Caudate nucleus (tissue), 63 donors: ENCODE measurements at places on chromosomes 6 and 20.

GRCh38 chr6:29685718-29686326 lies 4.9 kb upstream of the ZFP57 start:
- DNase-seq, result peak; percentile 7

GRCh38 chr6:14758421-14759081 lies 487.3 kb upstream of the JARID2 start:
- DNase-seq, result no peak

DNA sequence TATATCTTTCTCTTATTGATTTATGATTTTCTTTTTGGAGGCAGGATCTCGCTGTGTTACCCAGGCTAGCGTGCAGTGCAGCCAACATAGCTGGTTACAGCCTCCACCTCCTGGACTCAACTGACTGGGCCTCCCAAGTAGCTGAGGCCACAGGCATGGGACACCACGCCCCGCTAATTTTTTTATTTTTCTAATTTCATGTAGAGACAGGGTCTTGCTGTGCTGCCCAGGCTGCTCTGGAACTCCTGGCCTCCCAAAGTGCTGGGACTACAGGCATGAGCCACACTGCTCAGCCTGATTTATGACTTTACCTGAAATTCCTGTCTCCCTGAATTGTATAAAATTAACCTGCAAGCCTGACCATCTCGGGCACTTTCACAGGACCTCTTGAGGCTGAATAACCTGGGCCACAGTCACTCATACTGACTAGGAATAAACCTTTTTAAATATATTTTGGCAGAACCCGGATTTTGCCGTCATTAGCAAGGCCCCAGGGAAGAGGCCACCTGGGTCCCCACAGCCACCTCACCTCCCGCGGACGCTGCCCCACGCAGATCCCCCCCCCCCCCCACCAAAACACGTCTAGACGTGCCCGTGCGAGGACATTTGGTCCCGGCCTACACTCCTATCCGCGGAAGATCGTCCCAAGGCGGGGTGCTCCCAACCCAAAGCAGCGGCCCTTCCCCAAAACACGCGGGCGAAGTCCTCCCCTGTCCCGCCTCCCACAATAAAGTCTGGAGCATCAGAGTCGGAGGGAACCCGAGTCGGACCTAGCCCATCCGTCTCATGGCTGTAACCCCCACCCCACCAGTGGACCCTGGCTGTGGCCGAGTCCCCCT lies 902 bp downstream of the ZNF337 start:
- DNase-seq, result no peak

DNA sequence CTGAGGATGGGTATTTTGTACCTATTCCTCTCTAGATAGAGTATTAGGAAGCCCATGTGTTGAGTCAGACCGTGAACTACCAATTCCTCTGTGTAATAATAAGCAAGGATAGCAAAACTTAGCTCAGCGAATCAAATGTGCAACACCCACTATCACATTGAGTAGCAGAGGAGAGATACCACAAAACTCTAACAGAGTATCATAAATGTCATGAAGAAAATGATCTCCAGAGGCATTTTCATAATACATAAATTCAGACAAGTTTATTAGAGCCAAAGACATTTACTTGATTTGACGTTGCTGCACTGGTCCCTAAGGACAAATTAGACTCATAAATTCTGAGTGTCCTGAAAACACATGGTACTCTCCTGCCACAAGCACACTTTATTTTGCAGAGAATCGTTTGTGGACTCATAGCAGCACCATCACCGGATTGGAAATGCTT lies 245.2 kb downstream of the HAO1 start:
- no peak for DNase-seq

DNA sequence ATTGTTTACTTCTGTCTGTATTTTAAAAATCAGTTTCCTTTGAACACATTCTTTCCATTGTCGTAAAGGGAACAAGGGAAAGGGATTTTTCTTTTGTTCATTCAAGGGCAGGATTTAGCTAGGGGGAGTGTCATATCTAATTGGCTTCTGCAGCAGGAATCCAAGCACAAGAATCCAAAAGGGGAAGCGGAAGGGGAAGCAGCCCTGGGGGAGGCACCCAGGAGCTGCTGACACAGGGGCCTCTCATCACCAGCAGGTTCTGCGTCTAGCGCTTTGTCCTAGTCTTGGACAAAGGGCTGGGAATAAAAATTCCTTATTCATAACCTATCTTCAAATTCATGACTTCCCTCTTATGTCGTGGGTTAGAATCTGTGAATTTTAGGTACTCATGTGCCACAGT lies 13.7 kb downstream of the RIPK1 start:
- DNase-seq, result no peak

DNA sequence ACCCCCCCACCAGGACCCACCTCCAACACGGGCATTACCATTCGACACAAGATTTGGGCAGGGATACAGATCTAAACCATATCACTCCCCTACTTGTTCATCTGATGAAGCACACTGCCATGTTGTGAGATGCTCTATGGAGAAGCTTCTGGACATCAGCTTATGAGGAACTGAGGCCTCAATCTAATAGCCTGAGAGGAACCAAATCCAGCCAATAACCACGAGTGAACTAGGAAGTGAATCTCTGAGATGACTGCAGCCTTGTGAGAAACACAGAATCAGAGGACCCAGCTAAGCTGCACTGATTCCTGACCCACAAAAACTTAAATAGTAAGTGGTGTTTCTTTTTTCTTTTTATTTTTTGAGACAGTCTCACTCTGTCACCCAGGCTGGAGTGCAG lies 21.6 kb upstream of the ZBTB2 start:
- no peak for DNase-seq

GRCh38 chr6:159969921-159970320 lies 1.0 kb downstream of the IGF2R start:
- DNase-seq, result no peak

DNA sequence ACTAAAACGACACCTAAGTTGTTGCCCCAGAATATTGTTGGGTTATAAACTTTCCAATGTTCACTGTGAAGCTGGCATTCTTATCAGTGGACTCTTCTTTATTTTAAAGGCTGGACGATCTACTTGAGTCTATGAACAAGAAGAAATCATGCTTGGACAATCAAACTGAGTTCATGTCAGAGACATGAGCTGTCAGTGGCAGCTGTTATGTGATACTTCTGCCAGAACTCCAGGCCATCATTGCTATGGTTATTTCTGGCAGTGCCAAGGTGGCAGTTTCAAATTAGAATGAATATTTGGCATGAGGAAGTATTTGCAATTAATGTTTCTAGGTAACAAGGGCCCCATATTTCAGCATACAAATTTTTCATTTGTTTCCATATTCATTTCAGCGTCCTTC lies 417.3 kb downstream of the LMBRD1 start:
- no peak for DNase-seq

GRCh38 chr20:45390931-45391330 lies 12.8 kb upstream of the TP53TG5 start:
- DNase-seq, result no peak

- DNase-seq, result no peak
Observed at GRCh38 chr20:33621717-33622400, 40.3 kb upstream of the C20orf144 start.

DNA sequence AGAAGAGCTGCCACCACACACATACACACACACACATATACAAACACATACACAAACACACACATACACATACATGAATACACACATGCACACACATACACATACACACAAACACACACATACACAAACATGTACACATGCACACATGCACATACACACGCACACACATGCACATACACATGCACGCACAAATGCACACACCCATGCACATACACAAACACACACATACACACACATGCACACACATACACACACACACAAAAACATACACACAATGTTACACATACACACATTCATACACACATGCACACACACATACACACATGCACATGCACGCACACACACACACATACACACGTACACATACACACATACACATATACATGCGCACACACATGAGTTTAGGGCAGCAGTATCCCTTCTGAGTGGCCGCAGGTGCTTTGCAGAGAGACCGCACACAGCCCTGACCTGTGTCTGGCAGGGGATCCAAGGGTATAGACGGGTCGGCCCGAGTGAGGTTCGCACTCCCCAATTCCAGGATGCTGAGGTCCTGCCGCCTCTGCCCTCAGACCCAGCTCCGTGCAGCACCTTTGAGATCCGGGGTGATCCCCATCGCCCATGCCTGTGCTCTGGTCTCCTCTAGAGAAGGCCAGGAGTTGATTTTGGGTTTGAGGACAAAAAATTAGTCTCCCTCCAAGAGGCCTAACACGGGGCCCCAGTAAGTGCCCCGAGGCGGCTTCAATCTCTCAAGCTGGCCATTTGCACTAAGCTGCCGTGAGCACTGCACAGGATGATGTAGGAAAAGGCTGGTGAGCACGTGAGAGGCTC lies 56.8 kb downstream of the TMEM242 start:
- no peak for DNase-seq

GRCh38 chr20:39294137-39294725 lies 332.1 kb downstream of the DHX35 start:
- no peak for DNase-seq

DNA sequence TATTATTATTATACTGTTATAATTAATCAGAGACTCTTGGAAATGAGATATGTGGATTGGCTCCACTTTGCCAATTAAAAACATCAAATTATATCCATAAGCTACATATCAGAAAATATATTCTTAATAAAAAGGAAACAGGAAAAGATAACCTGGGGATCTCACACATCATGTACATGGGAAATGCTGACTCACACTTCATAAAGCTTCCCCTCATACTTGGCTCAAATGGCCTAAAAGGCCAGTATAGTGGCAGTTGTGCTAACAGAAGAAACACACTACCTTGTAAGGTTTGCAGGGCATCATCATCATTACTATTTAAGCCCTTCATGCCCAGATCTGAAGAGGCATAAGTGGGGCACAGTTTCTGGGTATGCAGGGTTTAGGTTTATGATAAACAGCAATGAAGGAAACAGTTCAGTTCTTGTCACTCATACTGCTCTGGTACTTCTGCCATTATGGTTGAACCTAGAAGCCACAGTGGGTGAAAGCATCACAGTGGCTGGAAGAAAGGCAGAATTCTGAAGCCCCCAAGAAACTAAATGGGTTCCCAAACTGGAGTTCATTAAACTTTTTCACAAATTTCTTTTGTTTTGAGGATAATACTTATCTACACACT lies 60.6 kb downstream of the BTBD9 start:
- DNase-seq, result no peak

DNA sequence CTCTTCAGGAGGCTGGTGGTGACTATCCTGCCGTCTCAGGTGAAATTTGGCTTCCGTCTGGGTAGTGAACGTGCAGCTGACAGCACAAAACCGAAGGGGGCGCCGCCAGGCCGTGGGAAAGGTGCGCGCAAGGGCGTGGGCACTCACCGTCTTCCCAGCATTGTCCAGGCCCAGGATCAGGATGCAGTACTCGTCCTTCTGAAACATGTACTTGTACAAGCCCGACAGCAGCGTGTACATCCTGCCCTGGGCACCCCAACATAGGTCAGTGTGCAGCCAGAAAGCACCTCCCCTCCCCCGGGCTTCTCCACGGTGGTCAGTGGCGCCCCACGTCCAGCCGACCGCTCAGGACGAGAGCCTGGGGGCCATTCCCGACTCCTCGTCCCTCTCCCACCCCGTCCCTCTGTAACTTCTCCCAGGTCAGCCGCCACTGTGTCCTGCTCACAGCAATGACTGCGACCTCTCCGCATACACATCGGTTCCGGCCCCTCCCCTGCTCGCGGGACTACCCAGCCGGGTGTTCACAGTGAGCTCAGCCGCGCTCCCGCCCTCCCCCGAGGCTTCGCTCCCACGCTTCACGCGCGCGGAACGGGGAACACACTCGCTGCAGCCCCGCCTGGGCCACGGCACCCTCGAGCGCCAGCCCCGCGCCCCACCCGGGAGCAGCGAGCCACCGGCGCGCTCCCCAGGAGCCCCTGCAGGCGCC lies 771 bp downstream of the ARFRP1 start:
- no peak for DNase-seq

DNA sequence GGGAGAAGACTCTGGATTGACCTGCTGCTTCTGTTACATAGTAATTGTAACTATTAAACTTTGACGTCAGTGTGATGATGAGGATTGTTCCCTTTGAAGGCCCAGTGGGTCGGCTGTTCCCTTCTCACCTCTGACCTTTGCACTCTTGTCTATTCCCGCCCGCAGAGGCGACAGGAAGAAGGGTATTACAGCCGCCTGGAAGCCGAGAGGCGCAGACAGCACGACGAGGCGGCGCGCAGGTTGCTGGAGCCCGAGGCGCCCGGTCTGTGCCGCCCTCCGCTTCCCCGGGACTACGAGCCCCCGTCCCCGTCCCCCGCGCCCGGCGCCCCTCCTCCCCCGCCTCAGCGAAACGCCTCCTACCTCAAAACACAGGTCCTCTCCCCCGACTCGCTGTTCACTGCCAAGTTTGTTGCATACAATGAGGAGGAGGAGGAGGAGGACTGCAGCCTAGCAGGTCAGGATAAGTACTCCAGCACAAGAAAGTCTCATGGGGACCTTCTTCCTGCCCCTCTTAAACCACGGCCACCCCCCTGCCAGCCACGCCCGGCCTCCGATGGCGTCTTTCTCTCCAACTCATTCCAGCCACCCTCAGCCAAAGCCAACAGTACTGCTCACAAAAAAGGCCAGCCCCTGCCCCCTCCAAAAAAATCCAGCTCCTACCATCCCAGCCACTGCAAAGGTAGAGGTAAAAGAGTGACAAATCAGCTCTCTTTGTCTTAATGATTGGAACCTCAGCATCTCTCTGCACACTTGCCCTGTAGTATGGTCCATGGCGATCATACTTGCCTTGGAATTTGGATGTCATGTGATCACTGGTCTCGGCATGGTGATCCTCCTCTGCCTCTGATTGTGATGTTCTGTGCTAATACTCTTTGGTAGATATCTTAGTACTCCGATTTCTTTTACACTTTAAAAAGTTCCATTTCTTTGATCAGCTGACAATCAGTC lies 31.6 kb upstream of the KIF25 start:
- no peak for DNase-seq

DNA sequence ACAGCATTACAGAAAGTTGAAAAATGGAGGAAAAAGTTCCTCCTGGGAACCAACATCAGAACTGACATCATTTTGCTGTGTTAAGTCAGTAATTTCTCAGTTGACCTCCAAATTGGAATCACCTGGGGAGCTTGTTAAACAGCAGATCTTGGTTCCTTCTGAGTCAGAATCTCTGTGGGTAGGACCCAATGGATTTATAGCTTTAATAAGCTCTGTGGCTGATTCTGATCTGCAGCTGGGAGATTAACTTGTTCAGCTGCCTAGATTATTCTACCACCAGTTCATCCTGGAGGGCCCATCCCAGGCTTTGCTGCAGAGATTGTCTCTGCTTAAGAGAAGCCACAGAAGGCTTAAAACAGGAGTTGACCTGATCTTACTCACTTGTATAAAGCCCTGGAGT lies 90.7 kb upstream of the POPDC3 start:
- no peak for DNase-seq

DNA sequence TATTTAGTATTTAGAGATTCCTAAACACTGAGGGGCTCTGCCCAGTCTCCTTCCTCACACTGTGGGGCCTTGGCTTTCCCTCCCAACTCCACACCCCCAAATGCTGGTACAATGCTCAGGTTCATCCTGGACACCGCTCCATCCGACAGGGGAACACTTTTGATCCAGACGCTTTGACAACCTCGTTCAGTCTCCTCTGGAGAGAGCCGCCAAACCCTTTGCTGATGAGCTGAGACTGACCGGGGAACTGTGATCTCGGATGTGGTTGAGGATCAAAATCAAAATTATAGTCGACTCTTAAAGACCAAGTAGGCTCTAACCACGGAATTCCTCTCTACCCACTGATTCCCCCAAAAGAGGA lies 38.8 kb upstream of the HLA-E start:
- no peak for DNase-seq
